ENCODE measurements at places on chromosomes 11 and 22. TPM values are rescaled to one million over a fixed set of nuclear protein-coding genes. Genes with fewer than 3 reads are reported as not detected.

Gene OR9G1
- polyA plus RNA-seq, result not detected

DNA sequence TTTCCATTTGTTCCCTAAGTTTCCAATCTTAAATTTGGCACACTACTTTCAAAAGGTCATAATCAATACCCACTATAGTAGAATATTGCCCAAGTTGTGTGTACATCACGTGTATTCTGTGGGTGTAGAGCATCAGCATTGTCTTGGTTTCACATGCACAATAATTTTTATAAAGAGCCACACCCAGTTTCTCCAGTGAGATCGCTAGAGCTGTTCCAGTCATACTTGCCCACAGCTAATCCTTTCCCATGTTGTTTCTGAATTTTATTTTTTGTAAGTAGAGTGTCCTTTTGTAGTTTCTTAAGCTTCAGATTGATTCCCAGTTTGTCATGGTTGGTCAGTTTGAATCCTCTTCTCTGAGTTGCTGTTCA, 13.7 kb downstream of the FAM118B start:
- no peak for DNase-seq

GRCh38 chr11:126405906-126406305, 50.4 kb downstream of the ST3GAL4 start:
- no peak for DNase-seq

Gene OR52W1
- polyA plus RNA-seq, result not detected

DNA sequence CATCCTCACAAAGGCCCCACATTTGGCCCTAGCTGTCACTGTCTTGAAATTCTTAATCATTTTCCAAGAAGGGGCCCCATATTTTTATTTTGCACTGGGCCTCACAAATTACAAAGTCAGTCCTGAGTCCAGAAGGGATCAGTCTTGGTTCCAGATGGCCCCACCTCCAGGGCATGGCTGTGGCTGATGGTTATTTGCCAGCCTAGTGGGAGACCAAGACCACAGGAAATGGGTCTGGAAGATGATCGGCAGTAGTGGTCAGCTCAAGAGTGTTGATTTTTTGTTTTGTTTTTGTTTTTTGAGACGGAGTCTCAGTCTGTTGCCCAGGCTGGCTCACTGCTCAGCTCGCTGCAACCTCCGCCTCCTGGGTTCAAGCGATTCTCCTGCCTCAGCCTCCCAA, 47.1 kb upstream of the EMID1 start:
- DNase-seq, result no peak

- no peak for DNase-seq
These were observed 26.7 kb upstream of the ETS1 start for GRCh38 chr11:128614026-128614425.

Gene MICAL2
- 171 TPM for polyA plus RNA-seq

Gene DCPS
- polyA plus RNA-seq, result 20.4 TPM

DNA sequence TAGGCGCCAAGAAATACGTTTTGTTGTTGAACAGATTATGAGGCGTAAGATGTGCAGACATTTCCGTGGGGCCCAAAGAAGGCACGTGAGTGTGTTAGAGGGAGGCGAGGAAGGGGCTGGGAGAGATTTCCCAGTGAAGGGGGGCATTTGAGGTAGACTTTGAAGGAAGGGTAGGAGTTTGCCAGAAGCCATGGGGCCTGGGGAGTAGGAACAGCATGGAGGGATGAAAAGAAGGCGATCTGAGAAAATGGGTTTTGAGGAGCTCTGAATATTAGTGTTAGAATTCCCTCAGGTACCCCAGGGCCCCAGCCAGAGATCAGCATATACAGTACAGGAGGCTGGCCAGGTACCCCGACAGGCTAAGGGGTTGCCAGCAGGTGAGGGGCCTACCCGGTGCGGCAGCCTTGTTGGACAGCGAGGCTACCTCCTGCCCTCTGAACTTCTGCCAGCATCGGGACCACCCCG, 414 bp upstream of the MIEF1 start:
- DNase-seq, result no peak

- no peak for DNase-seq
These were observed 48.5 kb downstream of the SVIP start for GRCh38 chr11:22780952-22781593.

- DNase-seq, result no peak
These were observed 187.2 kb downstream of the SPON1 start for GRCh38 chr11:14149683-14150082.

DNA sequence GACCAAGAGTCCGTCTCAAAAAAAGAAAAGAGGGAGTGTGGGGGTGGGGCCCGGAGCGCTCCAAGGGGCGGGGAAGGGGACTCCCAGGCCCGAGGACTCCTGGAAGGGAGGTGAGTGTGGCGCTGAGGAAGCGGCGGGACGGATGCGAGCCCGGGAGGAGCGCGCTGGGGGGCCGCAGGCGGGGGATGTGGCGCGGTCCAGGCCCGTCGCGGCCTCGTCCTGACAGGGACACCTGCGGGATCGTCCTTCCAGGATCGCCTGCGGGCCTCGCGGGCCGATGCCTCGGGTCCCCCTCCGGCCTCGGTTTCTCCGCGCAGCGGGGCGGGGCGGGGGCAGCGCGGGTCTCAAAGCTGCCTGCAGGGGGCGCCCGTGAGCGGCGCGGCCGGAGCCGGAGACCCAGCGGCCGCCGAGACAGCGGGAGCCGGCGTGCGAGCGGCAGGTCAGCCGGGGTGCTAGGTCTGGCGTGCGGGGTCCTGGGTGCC, 3.8 kb upstream of the ADORA2A start:
- DNase-seq, result no peak

Gene SCGB1A1
- polyA plus RNA-seq, result not detected

GRCh38 chr11:73233211-73233610, 15.1 kb downstream of the P2RY2 start:
- no peak for DNase-seq

- no peak for DNase-seq
These were observed 39.3 kb downstream of the DUSP8 start for GRCh38 chr11:1532606-1533341.

DNA sequence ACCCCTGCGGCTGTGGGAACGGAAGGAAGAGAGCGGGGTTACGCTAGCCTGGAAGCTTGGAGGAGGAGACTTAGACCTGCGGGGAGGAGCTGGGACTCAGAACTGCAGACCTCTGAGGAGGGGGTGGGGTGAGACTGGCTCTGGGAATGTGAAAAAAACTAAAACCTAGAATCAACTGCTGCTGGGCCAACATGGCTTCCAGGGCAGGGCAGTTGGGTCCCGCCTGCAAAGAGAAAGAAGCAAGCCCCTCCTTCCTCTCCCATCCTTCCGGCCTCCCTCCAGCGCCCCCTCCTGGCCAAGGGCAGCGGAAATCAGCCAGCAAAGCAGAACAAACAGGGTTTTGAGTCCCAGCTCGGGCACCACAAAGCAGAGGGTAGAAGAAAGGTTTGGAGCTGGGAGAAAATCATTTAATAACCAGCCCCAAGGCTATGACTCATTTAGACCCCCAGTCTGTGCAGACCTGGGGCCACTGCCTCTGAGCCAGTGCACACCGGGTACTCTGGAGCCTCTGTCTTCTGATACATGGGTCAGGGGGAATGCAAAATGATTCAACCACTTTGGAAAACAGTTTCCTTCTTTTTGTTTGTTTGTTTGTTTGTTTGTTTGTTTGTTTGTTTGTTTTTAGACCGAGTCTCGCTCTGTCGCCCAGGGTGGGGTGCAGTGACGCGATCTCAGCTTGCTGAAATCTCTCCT, 7.3 kb upstream of the NCF4 start:
- DNase-seq, result no peak

GRCh38 chr22:49423125-49423650, 404.5 kb downstream of the BRD1 start:
- no peak for DNase-seq

Gene SLC17A6
- polyA plus RNA-seq, result not detected

- DNase-seq, result no peak
These were observed 503.2 kb upstream of the B3GAT1 start for GRCh38 chr11:134915212-134915611.

GRCh38 chr22:48093981-48094380, 1331.5 kb downstream of the TBC1D22A start:
- no peak for DNase-seq

Gene CLDN5
- 0.05 TPM for polyA plus RNA-seq

GRCh38 chr11:4030197-4030596, 64.4 kb upstream of the RRM1 start:
- DNase-seq, result no peak

DNA sequence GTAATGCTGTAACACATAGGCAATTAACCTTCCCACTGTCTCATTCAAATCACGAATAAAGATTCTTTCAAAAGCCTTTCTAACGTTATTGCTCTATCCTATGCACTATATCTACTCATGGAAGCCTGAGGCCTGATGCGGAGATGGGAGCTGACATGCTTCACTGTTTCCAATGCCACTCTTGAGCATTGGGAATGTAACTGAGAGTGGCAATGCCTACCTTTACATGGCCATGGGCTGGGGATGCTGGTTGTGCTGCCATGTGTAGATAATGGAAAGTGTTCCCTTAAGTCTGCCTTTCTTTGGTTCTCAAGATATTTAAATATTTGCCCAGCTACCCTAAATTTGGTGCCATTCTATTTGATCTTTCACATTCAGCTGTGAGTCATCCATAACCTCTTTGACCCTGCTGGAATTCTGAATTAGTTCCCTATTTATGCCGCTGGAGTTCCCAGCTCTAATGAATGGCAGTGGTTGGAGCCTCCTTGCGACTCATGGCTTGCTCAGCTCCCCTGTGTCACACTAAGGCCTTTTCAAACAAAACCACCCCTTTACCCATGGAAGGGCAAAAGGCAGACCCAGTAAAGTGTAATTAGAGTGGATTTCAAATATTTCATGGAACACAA, 21.4 kb upstream of the DKK3 start:
- no peak for DNase-seq

Gene FADS3
- 52.9 TPM for polyA plus RNA-seq
